Activated gamma-delta T cell treated with Interleukin-2 at 50 U/mL for 16 hours (primary cell): ENCODE measurements at places on chromosomes 11 and 22.

DNA sequence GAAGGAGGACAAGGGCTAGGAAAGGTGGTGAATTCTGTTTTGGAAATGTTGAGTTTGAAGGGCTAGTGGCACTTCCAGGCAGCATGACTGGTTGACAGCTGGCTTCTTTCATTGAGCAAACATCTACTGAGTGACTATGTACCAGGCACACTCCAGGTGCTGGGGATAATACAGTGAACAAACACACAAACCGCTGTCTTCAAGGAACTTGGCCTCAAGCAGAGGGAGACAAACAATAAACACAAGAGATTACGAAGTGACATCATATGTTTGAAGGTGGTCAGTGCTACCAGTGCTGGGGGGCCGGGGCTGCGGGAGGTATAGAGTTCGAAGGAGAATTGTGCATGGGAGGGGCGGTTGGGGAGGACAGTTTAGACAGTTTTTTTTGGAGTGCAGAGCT lies 197.0 kb upstream of the SORL1-AS1 start:
- no peak for DNase-seq

DNA sequence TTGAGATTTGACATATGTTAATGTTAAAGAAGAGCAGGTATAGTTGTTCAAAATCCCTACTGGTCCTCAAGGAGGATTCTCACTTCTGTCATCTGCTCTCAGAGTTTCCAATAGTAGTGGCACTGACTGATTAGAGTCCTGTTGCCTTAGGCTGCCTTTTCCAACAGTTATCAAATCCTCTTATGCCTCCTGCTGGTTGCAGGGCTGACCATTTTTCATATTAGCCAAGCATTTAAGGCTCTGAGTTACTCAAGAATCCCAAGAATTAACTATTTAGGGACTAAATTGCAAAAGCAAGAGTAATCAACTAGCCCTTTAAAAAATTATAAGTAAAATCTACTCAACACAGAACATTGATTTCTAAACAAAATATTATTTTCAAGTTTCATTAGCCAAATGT lies 212.0 kb upstream of the CHORDC1 start:
- no peak for DNase-seq

GRCh38 chr11:14202251-14203196 lies 156.5 kb downstream of the RRAS2 start:
- no peak for DNase-seq

GRCh38 chr22:30984317-30984716 lies 15.3 kb downstream of the TUG1 start:
- no peak for DNase-seq

DNA sequence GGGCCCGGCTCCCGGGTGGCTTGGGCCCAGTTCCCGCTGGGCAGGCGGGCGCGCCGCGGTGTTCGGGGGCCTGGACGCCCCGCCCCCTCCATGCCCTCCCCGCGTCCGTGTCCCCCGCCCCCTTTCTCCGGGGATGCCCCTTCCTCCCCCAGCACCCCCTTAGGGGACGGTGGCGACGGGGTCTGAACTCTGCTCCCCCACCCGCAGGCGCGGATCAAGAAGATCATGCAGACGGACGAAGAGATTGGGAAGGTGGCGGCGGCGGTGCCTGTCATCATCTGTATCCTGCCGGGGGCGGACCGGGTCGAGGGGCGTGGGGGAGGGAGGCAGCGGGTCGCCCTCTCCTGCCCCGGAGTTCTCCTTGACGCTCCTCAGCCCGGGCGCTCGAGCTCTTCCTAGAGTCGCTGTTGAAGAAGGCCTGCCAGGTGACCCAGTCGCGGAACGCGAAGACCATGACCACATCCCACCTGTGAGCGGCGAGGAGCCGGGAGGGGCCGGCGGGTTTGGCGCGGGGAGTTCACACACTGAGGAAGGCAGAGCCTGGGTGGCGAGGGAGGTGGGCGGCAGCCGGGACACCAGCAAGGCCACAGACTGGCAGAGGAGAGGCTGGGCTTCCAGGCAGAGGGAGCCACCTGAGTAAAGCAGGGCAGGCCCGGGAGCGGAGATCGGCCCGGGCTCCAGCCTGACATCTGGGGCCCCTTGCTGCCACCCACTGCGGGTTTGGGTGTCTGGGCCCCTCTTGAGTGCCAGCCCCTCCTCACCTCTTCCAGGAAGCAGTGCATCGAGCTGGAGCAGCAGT lies 546 bp downstream of the DRAP1 start:
- peak; percentile 56 for DNase-seq

GRCh38 chr11:59426361-59427067 lies at the start of gene OR5A2:
OR5A2 (minus strand) TSS chr11:59426413; CDS start chr11:59422953, 3,460 bp downstream.
- no peak for DNase-seq

- peak; percentile 84 for DNase-seq
Measured at GRCh38 chr11:62728171-62728988, at the start of gene TTC9C. TTC9C (plus strand) TSS chr11:62728486; CDS start chr11:62728849, 363 bp downstream.

- no peak for DNase-seq
Measured at GRCh38 chr11:113572136-113572735, 97.0 kb upstream of the DRD2 start.

GRCh38 chr11:46469926-46470325 lies 78.3 kb upstream of the CHRM4 start:
- DNase-seq = no peak

DNA sequence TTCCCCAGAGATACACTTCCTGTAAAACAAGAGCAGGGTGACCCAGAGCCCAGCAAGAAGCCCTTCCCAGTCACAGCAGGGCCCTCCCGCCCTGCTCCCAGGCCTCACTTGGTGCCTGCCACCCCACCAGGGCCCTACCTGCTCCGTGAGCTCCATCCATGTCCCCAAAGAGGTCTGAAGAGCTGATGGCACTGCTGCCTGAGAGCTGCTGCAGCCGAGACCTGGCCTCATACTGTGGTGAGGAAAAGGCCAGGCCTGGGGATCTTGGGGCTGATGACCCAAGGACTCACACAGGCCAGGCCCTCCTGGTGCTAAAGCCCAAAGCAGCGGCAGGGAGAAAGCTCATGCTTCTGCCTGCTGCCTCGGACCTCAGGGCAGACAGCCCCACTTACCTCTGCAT lies 10.3 kb downstream of the ARFGAP2 start:
- DNase-seq = no peak

GRCh38 chr11:28964811-28965210 lies 856.6 kb downstream of the METTL15 start:
- no peak for DNase-seq

DNA sequence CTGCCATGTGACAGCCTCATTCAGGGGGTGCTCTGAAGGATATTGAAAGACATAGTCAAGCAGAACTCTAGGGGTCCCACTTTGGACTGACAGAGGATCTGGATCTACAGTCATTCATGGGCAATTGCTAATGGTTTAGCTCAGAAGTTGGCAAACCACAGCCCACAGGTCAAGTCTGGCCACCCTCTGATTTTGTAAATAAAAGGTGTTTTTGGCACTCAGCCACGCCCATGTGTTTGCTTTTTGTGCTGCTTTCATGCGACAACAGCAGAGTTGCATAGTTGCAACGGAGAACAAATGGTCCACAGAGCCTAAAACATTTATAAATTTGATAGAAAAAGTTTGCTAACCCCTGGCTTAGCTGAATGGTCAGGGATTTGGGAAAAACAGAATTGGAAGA lies 41.7 kb downstream of the RPS6KA4 start:
- DNase-seq = no peak

DNA sequence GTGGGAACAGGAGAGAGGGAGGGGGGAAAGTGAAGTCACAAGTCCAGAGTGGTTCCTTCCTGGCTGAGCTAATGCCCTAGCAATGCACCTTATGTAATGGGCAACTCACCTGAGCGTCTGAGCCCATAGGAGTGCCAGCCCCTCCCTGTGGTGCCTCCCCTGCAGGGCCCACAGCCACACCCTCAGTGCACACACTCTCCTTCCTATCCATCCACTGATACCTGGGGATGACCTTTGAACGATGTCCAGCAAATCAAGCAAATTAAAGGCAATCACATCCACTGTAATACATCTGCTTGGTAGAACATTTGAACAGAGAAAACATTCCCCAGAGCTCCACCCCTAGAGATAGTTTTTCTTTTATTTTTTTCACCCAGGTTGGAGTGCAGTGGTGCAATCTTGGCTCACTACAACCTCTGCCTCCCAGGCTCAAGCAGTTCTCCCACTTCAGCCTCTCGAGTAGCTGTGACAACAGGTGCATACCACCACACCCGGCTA lies 19.6 kb upstream of the MICAL2 start:
- no peak for DNase-seq

DNA sequence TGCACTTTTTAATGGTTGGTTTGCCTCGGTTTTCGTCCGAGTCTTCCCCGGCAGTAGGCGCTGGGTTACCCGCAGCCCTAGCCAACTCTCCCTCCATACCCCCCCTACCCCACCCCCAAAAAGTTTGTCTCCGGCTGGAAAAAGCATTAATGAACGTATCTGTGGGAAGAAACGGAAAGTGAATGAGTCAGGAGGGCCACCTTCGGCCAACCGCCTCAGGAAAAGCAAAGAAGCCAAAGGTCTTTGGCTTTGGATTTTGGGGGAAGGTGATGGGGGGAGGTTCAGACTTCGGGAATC lies 508 bp upstream of the FLI1 start:
- DNase-seq = no peak

DNA sequence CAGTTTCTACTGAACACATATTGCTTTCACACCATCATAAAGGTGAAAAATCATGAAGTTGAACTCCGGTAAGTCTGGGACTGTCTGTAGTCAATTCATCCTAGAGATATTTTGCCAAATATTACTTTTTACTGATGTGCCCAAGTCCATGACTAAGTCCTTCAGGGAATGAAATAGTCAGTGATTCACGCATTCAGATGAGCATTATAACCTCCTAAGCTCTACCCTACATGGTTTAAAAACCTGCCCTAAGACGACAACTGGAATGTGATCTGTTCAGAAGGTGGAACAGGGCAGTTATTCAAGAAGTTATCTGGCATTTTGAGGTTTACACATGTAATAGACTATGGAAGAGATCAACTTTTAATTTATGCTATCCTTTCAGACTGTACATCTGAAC lies 125.6 kb downstream of the TRPC6 start:
- no peak for DNase-seq

- no peak for DNase-seq
Measured at GRCh38 chr11:47355283-47356128, 3.0 kb upstream of the MYBPC3 start.

DNA sequence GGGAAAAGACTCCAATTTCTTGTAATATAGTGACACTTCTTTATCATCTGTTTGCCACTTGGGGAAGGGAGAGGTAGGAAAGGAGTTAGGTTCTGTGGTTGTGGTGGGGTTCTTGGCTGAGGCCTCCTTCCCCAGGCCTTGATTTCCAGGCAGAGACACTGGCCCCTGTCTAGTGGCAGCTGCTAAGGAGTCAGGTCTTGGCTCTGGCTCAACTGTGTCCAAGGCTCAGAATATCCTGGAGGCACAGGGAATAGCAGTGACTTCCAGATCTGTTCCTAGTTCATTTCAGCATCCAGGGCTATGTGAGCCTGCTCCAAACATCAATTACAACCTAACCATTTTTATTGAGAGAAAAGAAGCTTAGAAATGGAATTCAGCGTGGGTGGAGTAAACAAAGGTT lies 29.5 kb downstream of the PPFIBP2 start:
- no peak for DNase-seq

GRCh38 chr22:50475652-50476002 lies 792 bp upstream of the SBF1 start:
- no peak for DNase-seq

GRCh38 chr11:15754221-15754620 lies 602.1 kb downstream of the SOX6 start:
- no peak for DNase-seq

GRCh38 chr11:124896821-124897391 lies 759 bp downstream of the ROBO4 start:
- DNase-seq = no peak

DNA sequence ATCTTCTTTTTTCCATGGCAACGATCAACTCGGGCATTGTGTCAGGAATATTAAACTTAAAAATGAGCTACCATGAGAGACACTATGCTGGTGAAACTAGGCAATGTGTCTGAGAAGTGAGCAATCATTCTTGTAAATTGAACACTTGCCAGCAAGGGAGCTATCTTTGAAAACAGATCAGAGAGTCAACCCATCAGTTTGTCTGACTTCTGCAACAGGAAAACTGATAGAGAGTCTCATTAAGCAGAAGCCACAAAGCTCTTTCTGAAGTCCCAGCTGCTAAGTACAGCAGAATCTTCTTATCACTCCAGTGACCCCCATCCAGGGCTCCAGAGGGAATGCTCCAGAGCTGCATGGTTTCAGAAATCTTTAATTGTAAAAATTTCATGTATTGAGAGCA lies 114.7 kb downstream of the MSANTD4 start:
- DNase-seq = no peak

DNA sequence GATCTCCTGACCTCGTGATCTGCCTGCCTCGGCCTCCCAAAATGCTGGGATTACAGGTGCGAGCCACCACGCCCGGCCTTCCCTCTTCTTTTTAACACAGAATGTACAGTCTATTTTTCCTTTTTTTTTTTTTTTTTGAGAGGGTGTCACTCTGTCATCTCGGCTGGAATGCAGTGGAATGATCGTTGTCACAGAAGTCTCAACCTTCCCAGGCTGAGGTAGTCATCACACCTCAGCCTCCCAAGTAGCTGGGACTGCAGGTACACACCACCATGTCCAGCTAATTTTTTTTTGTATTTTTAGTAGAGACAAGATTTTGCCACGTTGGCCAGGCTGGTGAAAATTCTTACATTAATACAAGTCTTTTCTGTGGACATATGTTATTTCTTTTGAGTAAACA lies 13.1 kb downstream of the PPP6R2 start:
- no peak for DNase-seq

GRCh38 chr11:1296287-1296686 lies 13.1 kb downstream of the TOLLIP start:
- DNase-seq = no peak

DNA sequence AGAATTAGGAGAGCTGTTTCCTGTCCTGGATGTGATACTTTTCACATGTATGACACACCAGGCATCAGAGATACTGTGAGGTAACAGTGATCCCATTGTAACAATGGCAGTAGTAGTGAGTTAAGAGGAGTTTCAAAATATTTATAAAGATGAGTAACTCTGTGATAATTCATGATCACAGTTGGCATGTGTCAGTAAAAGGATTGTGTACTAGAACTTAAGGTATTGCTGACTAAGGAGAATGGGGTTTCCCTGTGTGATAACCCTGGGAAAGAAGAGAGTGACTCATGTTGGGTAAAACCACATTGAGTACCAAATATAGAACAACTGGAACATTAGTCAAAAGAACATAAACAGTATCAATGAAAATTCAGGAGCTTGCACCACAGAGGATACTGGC lies 22.9 kb upstream of the SLC5A1 start:
- no peak for DNase-seq

- DNase-seq = no peak
Measured at GRCh38 chr11:77968337-77968736, 26.1 kb downstream of the INTS4 start.

DNA sequence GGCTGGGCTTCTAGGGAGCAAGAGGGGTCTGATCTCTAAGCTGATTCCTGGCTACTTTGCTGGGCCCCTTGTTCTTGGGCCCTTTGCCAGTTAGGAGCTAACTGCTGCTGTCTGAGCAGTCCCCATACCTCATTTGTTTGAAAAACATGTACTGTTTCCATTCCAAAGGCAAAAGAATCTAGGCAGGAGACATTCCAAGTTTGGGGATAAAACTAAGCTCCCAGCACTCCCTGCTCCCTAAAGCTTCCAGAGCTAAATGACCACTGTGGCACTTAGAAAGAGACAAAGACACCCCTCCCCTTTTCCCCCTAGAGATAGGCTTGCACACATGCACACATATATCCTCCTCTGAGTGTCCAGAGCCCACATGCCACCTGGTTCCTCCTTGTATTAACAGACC lies 22.7 kb upstream of the RRM1 start:
- no peak for DNase-seq

GRCh38 chr11:114479331-114479730 lies 40.1 kb downstream of the REXO2 start:
- no peak for DNase-seq

- DNase-seq = no peak
Measured at GRCh38 chr11:69425444-69425843, 56.0 kb upstream of the LINC01488 start.
